ENCODE measurements at places on chromosomes 6 and 20.

- DNase-seq: no peak
Measured at GRCh38 chr6:1616701-1617463, 7.2 kb downstream of the FOXC1 start.

- peak; percentile 72 for DNase-seq
Measured at GRCh38 chr6:121430514-121431460, 4.7 kb upstream of the GJA1 start.

- no peak for DNase-seq
Measured at GRCh38 chr20:13139459-13140150, 81.5 kb upstream of the ISM1 start.

GRCh38 chr20:43167615-43168014 lies 22.1 kb downstream of the PTPRT start:
- DNase-seq: no peak

GRCh38 chr6:90413867-90414266 lies 117.2 kb upstream of the BACH2 start:
- DNase-seq: peak; percentile 77

- DNase-seq: no peak
Measured at GRCh38 chr20:25204550-25205276, 9.2 kb downstream of the ENTPD6 start.

- DNase-seq: peak; percentile 45
Measured at GRCh38 chr20:63831993-63832686, 1.1 kb upstream of the ZBTB46 start.

DNA sequence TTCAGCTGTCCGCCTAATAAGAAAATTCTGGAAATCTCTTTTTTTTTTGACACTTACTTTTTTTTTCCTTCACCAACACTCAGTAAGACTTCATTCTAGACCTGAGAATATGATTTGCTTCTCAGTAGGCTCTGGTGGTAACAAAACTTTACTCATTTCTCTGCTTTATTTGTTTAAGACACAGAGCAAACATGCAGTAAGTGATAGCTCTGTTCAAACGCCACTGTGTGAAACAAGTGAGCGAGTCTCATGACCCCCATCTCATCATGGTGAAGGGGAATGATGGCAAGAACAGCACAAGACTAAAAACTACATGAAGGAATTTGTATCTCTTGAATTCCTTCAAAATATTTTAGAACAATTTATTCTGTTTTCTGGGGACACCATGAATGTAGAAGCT lies 541.6 kb upstream of the POU3F2 start:
- DNase-seq: no peak

GRCh38 chr6:154478701-154479060 lies 31.8 kb downstream of the CNKSR3 start:
- DNase-seq: peak; percentile 39

DNA sequence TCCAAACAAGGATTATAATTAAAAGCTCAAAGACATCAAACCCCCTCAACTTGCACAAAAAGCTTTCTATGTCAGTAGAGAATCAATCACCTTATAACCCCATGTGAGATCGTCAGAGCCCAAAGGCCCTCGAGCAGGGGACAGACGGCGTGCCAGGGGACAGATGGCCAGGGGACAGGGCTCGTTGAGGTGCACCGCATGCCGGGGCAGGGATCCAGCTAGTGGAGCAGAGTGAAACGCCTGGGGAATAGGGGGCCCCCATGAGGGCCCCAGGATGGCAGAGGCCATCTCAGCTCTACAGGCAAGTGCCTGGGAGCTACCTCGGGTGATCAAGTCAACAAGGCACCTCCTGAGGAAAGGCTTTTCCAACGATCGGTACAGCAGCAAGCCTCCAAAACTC lies 28.6 kb downstream of the DIDO1 start:
- DNase-seq: no peak

DNA sequence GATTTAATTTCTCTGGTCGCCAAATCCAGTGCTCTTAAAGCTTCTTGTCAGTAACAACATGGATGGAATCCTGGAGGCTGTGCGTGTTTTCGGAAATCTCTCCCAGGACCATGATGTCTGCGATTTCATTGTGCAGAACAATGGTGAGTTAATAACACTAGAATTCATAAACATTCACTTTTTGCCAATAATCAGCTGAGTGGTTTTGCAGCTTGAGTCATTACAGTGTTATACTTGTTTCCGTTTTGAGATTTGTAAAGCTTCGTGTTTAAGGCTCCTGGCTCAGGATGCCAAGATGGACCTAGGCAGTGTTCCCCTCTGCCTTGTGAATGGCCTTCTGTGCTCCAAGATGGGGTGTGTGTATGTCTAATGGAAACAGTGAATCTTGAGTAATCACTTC lies 113.8 kb downstream of the ARMC2 start:
- peak; percentile 44 for DNase-seq

DNA sequence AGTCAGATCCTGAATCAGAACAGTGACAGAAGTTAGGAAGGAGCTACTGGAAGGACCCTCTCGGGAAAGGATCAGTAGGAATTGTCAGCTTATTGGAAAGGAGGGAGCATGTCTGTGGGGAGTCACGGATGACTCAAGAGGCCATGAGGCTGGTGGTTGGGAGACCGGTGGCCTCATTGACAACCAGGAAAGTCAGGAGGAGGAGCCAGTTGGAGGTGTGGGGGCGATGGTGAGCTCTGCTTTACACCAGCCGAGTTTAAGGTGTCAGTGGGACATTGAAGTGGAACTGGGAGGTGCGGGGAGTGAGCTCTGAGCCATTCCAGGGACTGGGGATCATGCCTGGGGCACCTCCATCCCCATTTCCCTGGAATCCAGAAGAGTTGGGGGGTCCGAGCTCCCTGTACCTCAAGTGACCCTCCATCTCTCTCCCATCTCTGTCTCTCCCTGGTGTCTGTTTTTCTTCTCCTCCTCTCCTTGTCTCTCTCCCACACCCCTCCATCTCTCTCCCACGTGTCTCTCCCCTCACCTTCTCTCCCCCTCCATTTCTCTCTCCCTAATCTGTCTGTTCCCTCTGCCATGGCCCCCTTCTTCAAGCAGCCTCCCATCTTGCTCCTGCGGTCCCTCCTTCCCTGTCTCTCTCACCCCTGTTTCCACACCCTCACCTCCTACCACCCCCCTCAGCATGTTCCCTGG lies 14.3 kb upstream of the ZBTB9 start:
- no peak for DNase-seq

- DNase-seq: no peak
Measured at GRCh38 chr6:126060400-126060799, 74.1 kb downstream of the TRMT11 start.

DNA sequence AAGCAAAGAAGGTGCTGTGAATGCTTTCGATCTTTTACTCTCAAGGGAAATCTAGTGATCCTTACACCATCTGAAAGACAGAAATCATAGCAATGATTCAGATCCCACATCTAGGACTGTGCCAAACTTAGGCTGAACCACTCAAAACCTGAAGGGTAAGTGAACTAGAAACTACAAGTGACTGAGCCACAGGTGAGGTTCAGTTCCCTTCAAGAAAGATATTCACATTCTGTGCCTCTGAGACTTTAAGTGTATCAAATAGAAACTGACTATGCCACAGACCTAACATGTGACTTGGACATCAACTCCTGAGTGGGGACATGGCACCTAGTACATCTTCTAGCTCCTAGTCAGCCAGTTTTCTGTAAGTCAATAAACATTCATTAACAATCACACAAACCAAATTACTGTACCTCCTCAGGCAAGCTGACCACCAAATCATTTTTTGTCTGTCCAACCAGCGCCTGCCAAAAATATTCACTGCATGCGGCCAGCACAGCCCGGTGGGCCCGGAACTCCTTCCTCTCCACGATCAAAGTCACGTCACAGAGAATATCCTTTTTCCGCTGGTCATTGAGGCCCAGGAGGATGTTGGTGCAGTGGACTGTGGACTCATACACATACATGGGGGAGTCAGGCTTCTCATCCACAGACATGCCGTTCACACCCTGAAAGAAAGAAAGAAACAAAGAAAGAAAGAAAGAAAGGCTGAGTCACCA lies 114.1 kb downstream of the GJA10 start:
- no peak for DNase-seq

GRCh38 chr6:87483929-87484328 lies 11.2 kb downstream of the SLC35A1 start:
- DNase-seq: peak; percentile 62

GRCh38 chr20:25308671-25309394 lies 60.9 kb downstream of the PYGB start:
- peak; percentile 68 for DNase-seq

All from astrocyte of the hippocampus (primary cell).